ENCODE measurements at places on chromosomes 1 and 21.

- DNase-seq: no peak
These were observed 155.0 kb downstream of the PIGK start for GRCh38 chr1:77064246-77064645.

- no peak for DNase-seq
These were observed 19.9 kb upstream of the LDLRAP1 start for GRCh38 chr1:25523542-25523941.

GRCh38 chr1:111227434-111227833 is at the start of gene CHI3L2:
CHI3L2 (plus strand) TSS chr1:111227713; CDS start chr1:111227730, 17 bp downstream.
- DNase-seq: no peak

DNA sequence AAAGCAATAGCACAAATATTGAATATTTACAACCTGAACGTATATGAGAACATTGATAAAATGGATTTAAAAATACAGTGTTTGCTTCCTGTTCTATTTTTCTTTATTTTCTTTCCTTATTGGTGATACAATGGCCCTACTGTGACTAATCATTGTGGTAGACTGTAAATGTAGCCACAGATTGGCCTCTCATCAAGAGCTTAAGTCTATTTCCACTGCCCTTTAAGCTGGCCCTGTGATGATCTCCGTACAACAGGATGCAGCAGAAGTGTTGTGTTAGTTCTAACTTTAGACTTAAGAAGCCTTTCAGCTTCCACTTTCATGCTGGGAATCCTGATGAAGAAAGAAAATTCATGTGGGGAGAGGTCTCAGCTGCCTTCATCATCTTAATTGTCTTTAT is 285.6 kb upstream of the B3GALT2 start:
- no peak for DNase-seq

DNA sequence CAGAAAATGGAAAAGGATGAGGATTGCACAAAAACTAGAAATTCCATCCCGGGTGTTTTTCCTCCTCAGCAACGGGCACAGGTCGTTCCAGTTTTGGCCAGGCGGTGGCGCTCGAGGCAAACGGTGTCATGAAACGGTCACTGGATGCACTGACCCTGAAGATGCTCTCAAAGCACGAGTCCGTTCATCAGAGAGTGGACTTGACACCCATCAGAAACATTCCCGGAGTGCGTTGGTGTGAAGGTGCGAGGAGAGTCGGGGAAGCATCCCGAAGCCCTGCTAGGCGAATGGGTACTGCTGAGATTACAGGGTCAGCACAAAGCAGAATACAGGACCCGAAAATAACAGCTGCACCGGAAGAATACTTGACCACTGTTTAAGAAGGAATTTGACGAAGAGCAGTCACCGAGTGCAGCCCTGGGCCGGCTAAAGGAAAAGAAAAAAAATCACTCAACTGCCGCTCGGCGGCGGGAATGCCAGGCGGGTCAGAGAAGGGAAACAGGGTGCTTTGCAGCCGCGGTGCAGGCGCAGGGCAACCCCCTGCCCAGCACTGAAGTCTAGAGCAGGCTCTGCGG is 71.7 kb upstream of the ETS2 start:
- DNase-seq: peak; percentile 60

DNA sequence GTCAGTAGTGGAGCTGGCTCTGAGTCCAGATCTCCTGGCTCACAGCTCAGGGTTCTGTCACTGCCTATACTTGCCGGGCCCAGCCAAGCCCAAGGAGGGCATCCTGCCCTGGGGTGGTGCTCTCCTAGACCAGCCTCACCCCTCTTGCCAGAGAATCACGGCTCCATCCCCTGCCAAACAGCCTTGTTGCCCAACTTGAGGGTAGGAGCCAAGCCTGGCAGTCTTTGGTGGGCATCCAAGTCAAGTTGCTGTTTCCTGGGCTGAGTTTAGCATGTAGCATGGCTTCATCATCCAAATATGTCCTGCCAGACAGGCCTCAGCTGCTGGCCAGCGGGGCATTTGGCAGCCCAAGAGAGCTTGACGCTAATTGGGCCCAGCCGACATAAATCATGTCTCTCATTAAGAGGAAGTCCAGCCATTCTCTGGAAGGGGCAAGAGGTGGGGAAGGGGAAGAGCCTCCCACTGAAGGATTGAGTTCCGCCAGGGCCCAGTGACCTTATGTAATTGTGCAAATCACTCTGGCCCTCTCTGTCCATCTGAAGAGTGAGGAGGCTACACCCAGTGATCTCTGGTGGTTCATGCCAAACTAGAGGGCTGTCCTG is 22.6 kb upstream of the TRABD2B start:
- DNase-seq: no peak

DNA sequence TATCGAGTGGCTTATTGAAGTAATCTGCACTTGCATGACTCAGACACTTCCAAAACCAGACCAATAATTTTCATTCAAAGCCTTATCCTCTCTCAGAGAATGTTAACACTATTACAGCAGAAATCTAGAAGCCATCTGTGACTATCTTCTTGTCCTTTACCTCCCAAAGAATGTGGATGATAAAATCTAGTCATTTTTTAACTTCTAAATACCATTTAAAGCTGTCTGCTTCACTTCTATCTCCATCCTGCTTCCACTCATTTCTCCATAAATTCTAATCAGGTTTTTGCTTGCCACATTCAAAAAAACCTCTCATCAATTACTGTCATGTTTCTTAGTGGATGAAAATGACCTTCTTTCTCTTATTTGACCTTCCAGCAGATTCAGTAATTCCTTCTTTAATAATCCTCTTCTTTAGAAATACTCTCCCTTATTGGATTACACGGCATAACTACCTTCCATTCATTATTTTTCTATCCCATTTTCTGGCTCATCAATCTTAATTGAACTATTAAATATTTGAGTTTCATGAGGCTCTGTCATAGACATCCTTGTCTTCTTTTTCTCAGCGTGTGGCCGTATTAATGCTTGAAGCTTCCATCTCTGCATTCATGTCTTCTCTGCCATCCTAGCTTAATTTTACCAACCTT is 1999.4 kb downstream of the MRPL39 start:
- no peak for DNase-seq

GRCh38 chr21:39632796-39633442 is 20.2 kb downstream of the B3GALT5 start:
- DNase-seq: no peak

- no peak for DNase-seq
These were observed 5.8 kb upstream of the LMNA start for GRCh38 chr1:156108664-156109241.

DNA sequence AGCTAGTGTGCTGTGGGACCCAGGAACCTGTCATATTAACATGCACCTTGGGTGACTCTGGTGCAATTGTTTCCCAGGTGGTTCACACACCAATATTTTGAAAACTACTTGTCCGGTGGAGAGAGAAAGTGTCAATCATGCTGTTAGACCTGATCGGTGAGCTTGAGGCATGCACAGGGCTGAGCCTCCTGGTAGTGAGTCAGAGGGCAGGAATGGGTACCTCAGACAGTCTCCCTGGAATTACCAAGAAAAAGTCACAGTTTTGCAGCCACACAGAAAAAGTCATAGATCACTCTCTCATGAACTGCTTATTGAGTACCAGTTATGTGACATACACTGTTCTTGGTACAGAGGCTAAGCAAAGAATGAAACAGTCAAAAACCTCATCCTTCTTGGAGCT is 140.1 kb upstream of the NFIA start:
- DNase-seq: no peak

GRCh38 chr1:217542136-217542777 is 88.6 kb downstream of the GPATCH2 start:
- no peak for DNase-seq

- no peak for DNase-seq
These were observed 267.6 kb upstream of the SGIP1 start for GRCh38 chr1:66266350-66266749.

- no peak for DNase-seq
These were observed 226.8 kb downstream of the DNAH14 start for GRCh38 chr1:225156254-225156653.

- no peak for DNase-seq
These were observed 147.7 kb upstream of the ARHGEF16 start for GRCh38 chr1:3306583-3307291.

- DNase-seq: no peak
These were observed 70.3 kb downstream of the TNFSF18 start for GRCh38 chr1:172980456-172980855.

DNA sequence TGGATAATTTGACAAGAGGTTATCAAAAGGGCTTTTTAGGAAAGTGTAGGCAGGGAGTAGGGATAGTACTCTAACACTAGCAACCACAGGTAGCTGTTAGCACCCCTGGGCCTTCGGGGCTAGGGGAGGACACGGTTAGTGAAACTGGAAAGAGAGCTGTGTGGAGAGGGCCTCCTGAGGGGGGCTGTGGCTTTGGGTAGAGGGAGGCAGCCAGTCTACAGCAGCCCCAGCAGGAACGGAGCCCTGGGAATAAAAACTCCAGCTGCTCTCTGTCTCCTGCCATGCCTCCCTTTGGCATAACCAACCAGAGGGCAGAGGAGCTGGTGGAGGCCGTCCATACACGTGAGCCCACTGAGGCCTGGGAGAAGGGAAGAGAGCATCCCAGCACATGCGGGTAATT is 223.2 kb downstream of the FOXD2 start:
- DNase-seq: no peak

DNA sequence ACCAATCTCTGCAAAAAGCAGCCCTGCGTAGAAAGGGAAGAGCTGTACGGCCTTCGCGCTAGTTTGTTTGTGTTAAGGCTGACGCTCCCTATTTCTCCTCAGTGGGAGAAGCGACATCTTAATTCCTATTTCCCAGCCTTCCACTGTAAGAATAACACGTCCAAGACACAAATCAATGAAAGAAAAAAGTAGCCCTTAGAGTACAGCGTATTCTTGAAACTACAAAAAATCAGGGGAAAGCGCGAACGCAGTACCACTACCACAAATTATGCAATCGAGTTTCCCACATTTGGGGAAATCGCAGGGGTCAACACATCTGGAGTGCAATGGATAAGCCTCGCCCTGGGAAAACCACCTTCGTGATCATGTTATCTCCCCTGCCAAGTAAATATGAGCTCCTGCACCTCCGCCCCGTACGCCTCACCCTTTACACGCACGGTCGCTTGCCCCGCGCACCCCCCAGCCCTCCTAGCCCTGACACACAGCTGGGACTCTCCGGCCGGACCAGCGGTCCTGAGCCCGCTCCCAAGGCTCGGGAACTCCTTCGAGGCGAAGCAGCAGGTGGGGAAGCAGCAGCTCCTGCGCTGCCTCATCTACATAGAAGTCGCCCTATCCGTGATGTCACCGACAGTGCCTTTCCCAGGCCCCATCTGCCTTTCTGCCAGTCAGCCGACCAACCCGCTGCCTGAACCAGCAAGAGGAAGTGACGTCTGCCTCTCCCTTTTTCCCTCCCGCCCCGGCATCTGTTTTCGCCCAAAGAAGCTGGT is 94.7 kb downstream of the PPIAL4G start:
- peak; percentile 75 for DNase-seq

GRCh38 chr1:91173346-91173890 is 151.6 kb upstream of the ZNF644 start:
- no peak for DNase-seq

GRCh38 chr21:9767592-9768375 is 753.6 kb upstream of the TPTE start:
- no peak for DNase-seq

- DNase-seq: no peak
These were observed 28.0 kb upstream of the NRDC start for GRCh38 chr1:51906306-51907078.
